ENCODE measurements at places on chromosomes 2 and 18.
A peak's percentile ranks its signal among the peaks of the same experiment; 100 is the strongest.

DNA sequence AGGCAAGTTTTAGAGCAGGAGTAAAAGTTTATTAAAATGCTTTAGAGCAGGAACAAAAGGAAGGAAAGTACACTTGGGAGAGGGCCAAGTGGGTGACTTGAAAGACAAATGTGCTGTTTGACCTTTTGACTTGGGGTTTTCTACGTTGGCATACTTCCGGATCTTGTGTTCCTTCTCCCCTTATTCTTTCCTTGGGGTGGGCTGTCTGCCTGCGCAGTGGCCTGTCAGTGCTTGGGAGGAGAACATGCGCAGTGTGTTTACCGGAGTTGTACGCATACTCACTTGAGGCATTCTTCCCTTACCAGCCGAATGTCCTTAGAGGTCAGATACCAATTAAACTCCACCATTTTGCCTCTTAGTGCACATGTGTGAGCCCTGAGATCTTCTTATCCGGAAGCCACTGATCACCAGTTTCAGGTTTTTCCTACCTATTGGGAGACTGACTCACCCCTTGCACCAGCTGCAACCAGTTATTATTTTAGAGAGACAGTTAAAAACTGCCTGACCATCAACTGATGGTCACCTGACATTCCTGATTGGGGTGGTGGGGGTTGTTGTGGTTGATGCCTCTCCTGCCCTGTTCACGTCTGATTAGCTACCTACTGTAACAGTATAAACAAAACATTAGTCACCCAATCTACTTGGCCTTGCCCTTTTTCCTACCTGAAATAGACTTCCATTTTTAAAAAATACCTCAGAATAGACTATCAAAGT is 67.5 kb downstream of the NYAP2 start:
- DNase-seq = no peak

GRCh38 chr2:1658394-1659151 is 85.7 kb downstream of the PXDN start:
- DNase-seq = no peak

- DNase-seq = no peak
Observed at GRCh38 chr2:8202132-8202531, 479.7 kb upstream of the ID2 start.

- DNase-seq = no peak
Observed at GRCh38 chr2:178829981-178830380, 22.8 kb upstream of the TTN start.

GRCh38 chr18:12599966-12600365 is 57.9 kb downstream of the SPIRE1 start:
- no peak for DNase-seq

- DNase-seq = no peak
Observed at GRCh38 chr2:166170356-166170755, 42.5 kb upstream of the SCN1A start.

DNA sequence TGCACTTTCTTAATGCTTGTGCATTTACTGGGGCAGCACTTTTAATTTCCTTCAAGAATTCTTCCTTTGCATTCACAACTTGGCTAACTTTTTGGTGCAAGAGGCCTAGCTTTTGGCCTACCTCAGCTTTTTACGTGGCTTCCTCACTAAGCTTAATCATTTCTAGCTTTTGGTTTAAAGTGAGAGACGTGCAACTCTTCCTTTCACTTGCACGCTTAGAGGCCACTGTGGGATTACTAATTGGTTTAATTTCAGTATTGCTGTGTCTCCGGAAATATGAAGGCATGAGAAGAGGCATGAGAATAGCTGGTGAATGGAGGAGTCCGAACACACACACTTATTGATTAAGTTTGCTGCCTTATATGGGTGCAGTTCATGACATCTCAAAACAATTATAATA is 354.1 kb downstream of the DLGAP1 start:
- no peak for DNase-seq

- no peak for DNase-seq
Observed at GRCh38 chr2:30148850-30149249, 2.0 kb downstream of the YPEL5 start.

DNA sequence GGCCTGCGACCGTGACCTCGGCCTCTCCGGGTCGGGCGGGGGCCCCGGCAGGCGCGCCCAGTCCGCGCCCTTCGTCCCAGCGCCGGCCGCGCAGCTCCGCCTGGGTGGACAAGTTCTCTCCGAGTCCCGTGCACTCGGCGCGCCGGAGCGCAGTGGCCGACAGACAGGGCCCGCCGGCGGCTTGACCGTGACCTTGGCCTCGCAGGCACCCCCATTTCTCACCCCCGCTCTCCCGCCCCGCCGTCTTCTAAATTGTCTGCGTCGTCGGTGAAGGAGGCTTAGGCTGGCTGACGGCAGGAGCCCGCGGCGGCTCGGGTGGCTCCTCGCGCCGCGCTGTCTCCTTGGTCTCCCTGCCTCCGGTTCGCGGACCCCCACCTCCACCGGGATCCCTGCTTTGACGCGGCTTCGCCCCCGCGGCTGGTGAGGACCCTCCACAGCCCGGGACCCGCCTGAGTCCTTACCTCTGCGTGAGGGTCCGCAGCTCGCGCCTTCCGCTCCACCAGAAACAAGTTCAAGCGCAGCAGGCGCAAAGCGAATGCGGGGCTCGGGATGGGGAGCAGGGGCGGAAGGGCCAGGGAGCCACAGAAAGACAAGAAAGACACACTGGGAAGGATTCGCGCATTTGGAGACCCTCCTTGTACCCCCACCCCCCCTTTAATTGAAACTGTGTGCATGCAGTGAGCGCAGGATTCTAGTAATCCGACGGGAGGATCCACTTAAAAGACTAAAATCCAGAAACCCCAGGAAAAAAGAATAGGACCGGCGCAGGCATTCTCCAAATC is 4.0 kb downstream of the PTGR3 start:
- DNase-seq = no peak

DNA sequence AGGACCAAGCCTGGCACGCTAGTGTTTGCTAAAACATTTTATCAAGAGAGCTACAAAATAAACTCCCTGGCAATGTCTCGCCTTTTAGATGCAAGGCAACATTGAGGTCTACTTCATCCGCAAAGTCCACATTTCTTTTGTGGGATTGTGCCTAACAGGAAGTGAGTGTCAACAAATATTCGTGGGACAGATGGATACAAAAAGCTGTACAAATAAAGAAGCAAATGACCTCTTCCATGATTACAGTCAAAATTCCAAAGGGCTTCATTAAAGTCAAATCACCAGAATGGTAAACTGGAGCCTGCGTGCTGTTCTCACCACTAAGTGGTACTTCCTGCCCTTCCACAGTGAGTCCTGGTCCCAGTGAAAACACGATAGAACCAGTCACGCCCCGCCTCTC is 40.4 kb downstream of the L3MBTL4 start:
- DNase-seq = no peak

GRCh38 chr2:102313471-102313870 is 2.1 kb downstream of the IL1RL1 start:
- DNase-seq = no peak

DNA sequence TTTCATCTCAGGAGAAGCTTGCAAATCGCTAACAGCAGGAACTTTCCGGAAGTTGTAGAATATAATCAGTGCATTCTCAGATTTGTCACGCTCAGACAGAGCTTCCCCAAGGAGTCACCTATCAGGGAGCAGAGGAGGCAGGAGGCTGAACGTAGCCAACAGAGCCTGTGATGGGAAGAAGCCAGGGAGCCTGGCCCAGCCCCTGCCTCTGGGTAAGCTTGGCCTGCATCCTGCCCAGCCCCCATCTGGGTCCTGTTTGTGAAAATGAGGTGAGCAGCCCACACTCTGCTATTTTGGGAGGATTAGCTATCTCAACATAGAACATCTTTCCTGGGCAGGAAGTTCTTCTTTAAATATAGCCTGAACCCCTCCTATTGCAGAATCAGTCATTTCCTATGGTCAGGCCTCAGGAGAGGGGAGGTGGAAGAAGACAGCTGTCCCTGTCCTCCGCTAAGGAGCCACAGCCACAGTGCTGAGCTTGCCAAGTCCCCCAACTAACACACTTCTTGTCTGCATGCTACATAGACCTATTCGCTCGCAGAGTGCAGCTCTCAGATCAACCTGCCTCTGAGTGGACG is 19.2 kb upstream of the PKDCC start:
- DNase-seq = no peak

DNA sequence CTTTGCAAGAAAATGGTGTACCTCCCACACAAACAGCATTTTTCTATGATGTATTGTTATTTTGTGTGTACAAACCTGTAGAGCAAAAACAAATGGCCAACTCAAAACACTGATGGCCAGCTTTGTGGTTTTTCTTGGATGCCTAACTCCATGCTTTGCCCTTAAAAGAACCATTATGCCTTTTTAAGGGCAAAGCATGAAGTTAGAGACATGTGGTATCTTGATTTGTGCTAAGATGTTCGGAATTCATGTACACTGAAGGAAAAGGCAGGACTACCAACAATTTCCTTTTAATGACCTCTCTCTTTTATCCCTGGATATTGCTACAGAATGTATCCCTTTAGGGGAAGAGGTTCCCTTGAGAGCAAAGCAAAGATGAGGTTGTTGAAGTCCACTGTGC is 273.6 kb downstream of the SCG2 start:
- no peak for DNase-seq

DNA sequence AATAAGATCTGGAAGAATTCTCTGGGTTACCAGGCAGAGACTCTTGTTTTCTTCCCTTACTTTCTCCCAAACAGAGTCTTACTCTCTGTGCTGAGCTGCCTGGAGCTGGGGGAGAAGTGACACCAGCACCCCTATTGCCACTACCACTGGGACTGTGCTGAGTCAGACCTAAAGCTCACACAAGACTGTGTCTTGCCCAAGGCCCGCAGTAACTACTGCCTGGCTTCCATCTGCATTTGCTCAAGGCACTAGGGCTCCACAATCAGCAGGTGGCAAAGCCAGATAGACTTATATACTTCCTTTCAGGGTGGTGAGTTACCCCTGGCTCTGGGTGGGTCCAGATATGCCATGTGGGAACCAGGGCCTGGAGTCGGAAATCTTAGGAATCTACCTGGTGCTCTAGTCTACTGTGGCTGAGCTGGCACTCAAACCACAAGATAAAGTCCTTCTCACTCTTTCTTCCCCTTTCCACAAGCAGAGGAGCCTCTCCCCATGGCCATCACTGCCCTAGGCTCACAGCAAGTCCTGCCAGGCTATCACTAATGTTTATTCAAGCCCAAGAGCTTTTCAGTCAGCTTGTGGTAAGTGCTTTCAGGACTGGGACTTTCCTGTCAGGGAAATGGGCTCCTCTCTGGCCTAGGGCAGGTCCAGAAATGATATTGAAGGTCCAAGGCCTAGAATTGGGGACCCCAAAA is 27.6 kb upstream of the SERPINB2 start:
- DNase-seq = no peak

- DNase-seq = no peak
Observed at GRCh38 chr2:52862801-52863200, 904.8 kb upstream of the CHAC2 start.

- no peak for DNase-seq
Observed at GRCh38 chr18:62663731-62664336, 51.5 kb upstream of the PHLPP1 start.

- DNase-seq = peak; percentile 44
Observed at GRCh38 chr18:47772374-47773248, 157.8 kb downstream of the SMAD2 start.

DNA sequence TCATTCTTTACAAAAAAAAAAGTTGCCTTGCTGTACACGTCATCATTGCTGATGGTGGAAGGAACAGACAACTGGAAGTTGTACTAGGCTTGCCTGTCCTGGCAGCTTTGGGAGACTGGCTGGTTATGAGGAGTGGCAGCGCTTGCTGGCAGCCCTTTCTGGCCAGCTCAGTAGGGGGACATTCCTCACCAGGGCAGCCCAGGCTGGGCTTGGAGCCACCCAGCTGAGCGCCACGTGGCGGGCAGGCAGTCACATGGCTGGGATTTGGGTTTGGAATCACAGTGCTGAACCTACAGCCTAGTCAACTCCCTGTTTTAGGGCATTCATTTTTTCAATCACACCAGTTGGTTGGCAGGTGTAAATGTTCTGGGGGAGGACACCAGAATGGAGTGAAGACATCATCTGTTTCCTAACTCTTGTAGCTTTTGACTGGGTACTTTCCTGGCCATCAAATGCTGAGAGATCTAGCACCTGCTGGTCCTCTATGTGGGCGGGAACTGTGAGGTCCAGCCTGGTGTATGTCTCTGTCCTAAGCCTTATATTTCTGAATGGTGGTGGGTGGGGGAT is 139.3 kb downstream of the SETBP1 start:
- DNase-seq = no peak
